ENCODE measurements at places on chromosomes 2 and 18.

DNA sequence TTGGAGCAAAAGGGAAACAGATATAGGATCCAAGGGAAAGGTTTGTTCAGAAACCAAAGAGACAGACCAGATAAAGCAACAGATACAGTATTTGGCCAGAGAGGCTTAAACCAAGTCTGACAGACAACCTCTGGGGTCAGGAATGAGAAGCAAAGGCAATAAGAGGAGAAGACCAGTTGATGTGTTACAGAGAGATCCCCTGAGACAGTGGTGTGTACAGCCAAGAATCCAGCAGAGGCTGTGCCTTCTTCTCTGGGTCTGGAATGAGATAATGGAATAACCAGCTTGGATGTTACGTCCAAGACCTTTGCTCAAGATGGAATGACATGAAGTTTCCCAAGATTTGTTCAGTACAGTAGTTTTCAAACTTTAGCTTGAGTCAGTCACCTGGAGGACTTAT lies 61.1 kb downstream of the MDH1 start:
- DNase-seq, result no peak

- DNase-seq, result no peak
Observed at GRCh38 chr2:193124815-193125214, 930.1 kb upstream of the TMEFF2 start.

DNA sequence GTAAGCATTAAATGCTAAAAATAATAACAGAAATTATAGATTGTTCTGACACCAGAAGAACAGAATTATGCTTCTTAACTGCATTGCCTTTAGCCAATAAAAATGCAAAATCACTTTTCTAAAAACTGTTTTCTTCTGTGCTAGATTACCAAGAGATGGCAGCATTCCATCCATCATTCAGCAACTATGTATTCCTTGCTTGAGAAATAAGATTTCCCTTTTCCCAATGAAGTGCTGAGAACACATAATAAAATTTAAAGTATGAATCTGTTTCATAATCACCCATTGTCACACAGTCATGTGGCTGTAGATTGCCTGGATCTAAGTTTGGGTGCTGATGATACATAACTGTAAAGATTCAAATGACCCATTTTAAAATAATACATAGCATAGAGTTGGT lies 504.2 kb downstream of the TDRD15 start:
- no peak for DNase-seq

DNA sequence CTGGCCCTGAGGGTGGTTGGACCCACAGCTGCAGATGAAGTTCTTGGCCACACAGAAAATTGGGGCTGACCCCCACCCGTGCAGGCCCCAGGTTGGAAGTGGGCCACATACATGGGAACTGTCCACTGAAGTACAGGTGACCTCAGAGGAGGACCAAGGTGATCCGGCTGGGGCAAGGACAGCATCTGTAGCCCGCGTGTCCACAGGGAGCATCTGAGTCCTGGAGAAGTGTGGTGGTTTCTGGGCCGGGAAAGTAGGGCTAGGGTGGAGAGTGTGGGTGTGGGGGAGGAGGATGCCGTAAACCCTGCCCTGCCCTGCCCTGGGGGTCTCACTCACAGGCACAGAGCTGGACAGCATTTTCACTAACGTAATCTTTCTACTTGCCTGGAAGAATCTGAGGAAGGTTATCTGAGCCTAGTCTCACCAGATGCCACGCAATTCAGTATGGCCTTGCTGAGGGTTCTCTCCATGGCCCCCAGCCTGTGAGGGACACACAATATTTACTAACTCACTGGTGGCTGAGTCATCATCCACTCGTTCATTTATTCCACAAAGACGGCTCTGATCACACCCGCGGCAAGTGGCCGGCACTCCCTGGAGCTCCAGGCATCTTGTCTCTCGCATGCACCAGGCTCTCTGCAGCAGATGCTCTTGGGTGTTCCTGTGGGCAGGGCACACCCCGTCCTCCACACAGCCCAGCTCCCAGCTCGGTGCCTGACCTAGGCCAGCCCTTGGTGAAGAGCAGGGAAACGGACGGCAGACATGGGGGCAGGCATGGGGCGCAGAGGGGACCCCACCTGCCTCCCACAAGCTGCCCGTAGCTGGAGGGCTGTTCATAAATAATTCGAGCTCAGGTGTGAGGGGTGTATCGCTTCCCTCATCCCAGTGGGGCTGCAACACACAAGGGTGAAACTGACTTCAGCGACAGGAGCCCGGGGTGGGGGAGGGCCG lies 51.2 kb downstream of the INHBB start:
- no peak for DNase-seq

GRCh38 chr2:162143969-162144368 lies 8.1 kb downstream of the GCG start:
- DNase-seq, result no peak

DNA sequence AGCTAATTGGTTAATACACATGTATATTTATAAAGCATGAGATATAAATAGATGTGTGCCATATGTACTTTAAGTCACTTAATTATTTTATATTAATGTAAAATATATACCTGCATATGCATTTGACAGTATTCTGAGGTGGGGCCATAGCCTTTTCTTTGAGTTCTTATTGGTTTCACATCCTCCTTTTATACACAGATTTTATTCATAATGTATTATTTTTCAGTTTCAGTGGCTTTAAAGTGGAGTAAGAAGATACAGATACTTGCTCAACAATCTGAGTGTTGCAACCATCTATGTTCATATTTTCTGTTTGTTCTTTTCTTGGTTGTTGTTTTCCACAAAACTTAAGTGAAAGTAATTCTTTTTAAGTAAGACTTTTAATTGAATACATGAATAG lies 436.5 kb downstream of the RND3 start:
- no peak for DNase-seq

DNA sequence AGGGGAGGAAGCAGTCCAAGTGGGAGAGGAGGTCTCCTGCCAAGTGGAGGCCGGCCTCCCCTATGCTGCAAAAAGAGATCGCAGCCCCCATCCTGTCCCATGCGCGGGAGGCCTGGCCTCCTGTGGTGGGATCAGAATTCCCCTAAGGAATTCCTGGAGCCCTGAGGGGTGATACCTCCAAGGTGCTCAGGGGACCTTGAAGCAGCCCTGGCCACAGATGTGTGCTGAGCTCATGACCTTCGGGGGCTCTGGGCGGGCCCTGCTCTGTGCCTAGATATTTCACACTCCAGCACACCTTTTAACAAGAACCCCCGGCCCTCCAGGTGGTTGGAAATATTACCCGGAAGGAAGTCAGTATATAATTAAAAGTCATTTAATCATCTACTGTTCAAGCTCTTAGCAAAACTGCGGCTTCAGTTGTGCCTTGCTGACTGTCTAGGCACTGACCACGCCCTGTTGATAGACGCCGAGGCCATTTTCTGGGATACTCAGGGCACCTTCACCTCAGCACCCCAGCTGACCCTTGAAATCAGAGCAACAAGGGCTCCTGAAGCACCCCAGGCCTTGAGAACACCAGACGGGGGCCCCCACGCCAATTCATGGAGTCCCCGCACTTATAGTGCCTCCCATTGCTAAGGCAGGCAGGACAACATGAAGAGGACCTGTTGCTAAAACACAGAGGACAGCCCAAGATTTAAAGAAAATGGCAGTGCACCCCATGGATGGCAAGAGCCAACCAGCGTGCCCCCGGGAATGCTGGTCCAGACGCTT lies 119.1 kb downstream of the NDUFA10 start:
- DNase-seq, result no peak

GRCh38 chr2:220168891-220169546 lies 541.6 kb downstream of the SLC4A3 start:
- no peak for DNase-seq

DNA sequence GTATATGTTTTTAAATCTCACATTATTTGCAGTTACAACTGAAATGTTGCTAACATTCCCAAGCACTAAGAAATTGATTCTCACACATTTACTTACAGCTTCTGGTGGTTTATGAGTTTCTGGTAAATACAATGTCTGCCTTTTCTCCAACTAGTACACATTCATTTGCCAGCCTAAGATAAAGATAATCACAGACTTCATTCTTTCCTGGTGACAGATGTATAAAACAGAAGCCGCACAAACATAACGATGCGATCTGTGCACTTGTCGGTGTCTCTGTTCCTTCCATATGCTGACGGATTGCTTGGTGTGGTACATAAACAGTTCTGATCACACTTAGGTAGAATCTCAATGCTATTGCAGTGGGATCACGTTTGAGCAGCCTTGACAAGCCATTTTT lies 100.4 kb upstream of the DDX18 start:
- DNase-seq, result no peak

GRCh38 chr2:46181789-46182530 lies 115.2 kb upstream of the EPAS1 start:
- no peak for DNase-seq

DNA sequence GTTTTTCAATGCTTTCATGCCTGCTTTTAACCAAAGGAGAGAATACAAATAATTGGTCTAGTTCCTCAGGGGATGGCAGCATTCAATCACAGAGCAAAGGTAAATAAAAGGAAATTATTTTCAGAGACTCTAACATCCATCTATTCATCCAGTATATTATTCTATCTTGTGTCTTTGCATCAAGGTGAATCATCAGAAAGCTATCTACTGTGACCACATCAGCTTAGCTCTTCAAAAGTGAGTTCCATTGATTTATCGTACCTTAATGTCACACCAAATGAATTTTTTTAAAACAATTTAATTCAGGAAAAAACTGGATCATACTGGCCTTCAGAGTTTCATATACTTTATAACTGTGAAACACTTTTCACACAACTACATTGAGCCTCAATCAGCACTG lies 66.1 kb downstream of the CHN1 start:
- DNase-seq, result no peak

- no peak for DNase-seq
Observed at GRCh38 chr2:57842531-57842930, 204.1 kb upstream of the VRK2 start.

DNA sequence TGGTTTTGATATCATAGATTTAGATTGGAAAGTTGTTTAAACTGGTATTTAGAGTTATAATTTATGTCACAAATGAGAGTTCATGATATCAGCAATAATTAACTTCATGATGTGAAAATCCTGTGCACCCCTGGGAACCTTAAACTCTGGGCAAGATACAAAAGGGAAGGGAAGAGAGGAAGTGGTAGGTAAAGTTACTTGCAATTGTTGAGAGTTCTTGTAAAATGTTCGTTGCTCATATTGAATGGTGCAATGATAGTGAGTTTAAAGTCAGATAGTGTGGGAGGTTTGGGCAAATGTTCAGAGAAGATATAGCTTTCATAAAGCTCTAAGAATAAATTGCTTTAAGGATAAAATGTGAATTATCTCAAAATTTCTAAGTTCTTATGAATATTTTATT lies 75.4 kb downstream of the SP110 start:
- DNase-seq, result no peak

GRCh38 chr2:3287896-3288295 lies 89.7 kb downstream of the EIPR1 start:
- DNase-seq, result no peak

GRCh38 chr2:238106698-238107524 lies 6.8 kb downstream of the ESPNL start:
- DNase-seq, result no peak
